Stimulated activated CD8-positive, alpha-beta memory T cell treated with anti-CD3 and anti-CD28 coated beads, Interleukin-7, amount 100 ng/mL, for 1 hour (primary cell): ENCODE measurements at places on chromosomes 6 and 20.

DNA sequence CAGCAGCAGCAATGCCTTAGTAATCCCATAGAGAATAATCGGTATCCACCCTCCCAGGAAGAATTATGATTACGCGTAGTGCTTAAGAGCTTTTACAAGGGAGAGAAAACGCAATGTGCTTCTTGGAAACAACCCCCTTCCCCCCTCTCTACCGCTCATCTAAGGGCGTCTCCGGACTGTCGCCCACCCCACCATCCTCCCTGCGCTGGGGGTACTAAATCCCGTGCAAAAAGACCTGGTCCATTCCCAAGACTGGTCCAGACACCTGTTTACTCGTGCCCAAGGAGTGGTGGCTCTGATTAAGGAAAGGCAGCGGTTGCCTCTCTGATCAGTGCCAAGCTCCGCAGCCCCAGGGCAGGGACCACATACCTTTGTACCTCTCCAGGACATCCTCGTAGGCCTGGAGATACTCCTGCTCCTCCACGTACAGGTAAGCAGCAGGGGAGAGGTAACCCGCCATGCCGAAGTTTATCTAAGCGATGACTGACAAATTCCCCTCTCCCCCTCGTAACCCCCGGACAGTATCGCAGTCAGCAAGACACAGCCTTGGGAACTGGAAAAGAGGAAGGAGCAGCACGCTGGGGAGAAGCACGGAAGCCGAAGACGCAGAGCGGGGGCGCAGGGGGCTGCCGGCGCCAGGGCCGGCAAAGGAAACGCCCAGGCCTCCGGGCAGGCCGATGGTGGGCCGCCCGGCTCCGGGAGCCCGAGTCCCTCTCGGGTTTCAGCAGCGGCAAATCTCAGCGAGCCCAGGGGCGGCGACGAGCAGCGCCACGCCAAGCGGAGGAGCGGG is 112.0 kb upstream of the BEND6 start:
- no peak for DNase-seq

GRCh38 chr6:7241160-7241559 is 71.8 kb downstream of the SSR1 start:
- DNase-seq: no peak

DNA sequence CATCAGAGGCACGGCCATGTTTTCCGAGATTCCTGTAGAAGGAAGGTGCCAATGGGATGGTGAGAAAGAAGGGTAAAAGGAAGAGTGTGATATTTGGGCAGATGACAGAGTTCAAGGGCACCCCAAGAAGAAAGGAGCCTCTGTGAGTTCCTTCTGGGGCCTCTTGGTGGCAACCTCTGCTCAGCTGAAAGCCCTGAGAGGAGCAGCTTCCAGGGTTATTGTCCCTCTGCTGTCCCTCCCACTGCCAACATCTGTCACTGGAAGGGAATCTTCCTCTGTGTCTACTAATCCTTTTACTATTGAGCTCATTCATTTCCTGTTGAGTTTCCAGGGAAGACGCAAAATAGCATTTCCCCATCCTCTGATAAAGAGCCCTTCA is 40.0 kb upstream of the KCNK16 start:
- DNase-seq: no peak

DNA sequence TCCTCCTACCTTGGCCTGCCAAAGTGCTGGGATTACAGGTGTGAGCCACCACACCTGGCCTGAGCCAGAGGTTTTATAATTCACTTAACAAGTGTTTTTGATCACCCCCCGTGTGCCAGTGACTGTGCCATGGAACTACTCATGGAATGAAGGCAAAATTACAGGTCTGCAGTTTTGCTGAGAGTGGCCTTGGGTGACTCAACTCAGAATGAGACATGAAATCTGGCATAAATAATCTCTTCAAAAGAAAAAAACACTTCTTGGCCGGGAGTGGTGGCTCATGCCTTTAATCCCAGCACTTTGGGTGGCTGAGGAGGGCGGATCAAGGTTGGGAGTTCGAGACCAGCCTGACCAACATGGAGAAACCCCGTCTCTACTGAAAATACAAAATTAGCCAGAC is 166.9 kb upstream of the SALL4 start:
- DNase-seq: no peak

GRCh38 chr6:28142446-28142845 is 763 bp downstream of the ZKSCAN8 start:
- DNase-seq: no peak

DNA sequence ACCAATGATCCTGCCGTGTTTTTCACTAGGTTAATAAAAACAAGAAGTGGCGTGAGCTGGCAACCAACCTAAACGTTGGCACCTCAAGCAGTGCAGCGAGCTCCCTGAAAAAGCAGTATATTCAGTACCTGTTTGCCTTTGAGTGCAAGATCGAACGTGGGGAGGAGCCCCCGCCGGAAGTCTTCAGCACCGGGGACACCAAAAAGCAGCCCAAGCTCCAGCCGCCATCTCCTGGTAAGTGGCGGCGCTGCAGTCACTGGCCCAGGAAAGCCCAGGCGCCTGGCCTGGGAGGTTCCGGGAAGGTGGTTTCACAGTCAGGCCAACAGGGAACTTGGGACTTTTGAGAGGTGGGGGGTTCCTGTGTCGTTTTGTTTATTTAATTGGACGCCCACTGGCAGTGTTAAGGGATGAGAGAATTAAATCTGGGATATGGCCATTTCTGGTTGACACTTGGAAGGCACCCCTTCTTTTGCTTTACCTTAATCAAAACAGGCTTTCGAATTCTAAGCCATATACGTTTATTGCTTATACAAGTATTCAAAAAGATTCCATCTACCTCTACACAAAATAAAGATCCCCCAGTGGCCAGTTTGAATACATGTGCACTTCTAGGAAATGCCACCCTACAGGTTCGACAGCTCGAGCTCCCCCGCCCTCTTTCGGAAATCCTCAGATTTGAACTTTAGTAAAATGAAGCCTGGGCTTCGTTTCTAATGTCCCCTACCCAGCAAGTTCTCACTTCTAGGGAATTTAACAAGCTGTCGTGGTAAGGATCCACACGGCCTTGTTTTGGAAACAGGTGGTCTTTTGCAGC is 138.9 kb downstream of the TMEM242 start:
- DNase-seq: peak; percentile 3

GRCh38 chr6:73964241-73964854 is 268.3 kb downstream of the CD109 start:
- DNase-seq: no peak

DNA sequence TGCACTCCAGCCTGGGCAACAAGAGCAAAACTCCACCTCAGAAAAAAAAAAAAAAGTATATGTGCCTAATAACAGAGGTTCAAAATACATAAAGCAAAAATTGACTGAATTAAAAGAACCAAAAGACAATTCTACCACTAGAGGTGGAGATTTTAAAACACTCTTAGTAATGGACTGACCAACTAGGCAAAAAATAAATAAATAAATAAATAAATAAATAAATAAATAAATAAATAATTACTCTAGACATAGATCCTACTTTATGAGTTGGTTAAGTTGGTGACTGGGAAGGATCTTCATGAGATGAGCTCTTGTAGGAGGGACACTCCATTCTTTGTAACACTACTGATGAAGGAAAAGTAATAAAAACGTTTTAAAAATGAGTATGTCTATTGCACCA is 113.9 kb downstream of the SGK1 start:
- no peak for DNase-seq
